ENCODE measurements at places on chromosomes 4 and X. TPM values are rescaled to one million over a fixed set of nuclear protein-coding genes. Genes with fewer than 3 reads are reported as not detected.
A peak's percentile ranks its signal among the peaks of the same experiment; 100 is the strongest.

GRCh38 chr4:99457270-99457669 is 22.1 kb upstream of the ADH7 start:
- no peaks in the 10 kb centered on the region for H3K36me3 ChIP-seq
- H3K27ac ChIP-seq, result no peak overlapping the region
- no peak for DNase-seq
- H3K27me3 ChIP-seq, result no peaks in the 10 kb centered on the region

The CLCN3 gene
- 23.7 TPM for total RNA-seq

The PRICKLE3 gene
- 13.7 TPM for total RNA-seq

GRCh38 chrX:119503484-119503861 is 35.2 kb downstream of the SLC25A5 start:
- no peak for DNase-seq
- H3K36me3 ChIP-seq, result no peaks in the 10 kb centered on the region
- H3K27me3 ChIP-seq, result no peaks in the 10 kb centered on the region

- DNase-seq, result no peak
- H3K4me3 ChIP-seq, result no peak overlapping the region
- H3K27me3 ChIP-seq, result no peaks in the 10 kb centered on the region
- H3K4me1 ChIP-seq, result 0 out of 2 replicates have a peak, but pooled peaks cover 3% of the 10 kb centered on the region
- no peak overlapping the region for H3K27ac ChIP-seq
Observed at GRCh38 chr4:108384544-108384943, 215.8 kb upstream of the LEF1 start.

GRCh38 chr4:123299212-123299691 is 97.3 kb upstream of the SPRY1 start:
- H3K27me3 ChIP-seq, result no peaks in the 10 kb centered on the region
- no peak overlapping the region for H3K4me3 ChIP-seq
- DNase-seq, result no peak

The GAGE12E gene
- not detected for total RNA-seq

DNA sequence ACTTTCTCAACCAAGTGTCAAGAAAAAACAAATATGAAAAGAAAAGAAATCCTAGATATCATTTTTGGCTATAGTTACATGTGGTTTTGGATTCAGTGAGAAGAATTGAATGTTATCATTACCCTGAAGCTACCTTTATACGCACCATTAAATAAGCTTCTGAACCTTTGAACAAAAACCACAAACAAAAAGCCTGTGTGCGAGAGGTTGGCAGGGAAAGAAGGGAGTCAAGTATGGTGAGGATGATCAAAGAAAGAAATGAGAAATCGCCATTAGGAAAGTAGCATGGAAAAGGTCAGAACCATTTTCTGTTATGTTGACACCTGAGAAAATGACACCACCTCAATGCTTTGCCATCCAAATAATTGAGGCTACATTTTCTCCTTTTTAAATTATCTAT is 1.2 kb upstream of the SLC7A11 start:
- H3K27me3 ChIP-seq, result no peaks in the 10 kb centered on the region
- H3K4me3 ChIP-seq, result no peak overlapping the region
- no peak for DNase-seq
- peak overlapping the region; percentile 91 for H3K27ac ChIP-seq

- no peaks in the 10 kb centered on the region for H3K27me3 ChIP-seq
- no peak overlapping the region for H3K4me3 ChIP-seq
- H3K27ac ChIP-seq, result no peak overlapping the region
- DNase-seq, result no peak
- no peaks in the 10 kb centered on the region for H3K36me3 ChIP-seq
Observed at GRCh38 chrX:41452565-41453356, 5.6 kb downstream of the NYX start.

The WWC2 gene
- total RNA-seq, result 74.2 TPM

The KIT gene
- total RNA-seq, result 28.4 TPM

DNA sequence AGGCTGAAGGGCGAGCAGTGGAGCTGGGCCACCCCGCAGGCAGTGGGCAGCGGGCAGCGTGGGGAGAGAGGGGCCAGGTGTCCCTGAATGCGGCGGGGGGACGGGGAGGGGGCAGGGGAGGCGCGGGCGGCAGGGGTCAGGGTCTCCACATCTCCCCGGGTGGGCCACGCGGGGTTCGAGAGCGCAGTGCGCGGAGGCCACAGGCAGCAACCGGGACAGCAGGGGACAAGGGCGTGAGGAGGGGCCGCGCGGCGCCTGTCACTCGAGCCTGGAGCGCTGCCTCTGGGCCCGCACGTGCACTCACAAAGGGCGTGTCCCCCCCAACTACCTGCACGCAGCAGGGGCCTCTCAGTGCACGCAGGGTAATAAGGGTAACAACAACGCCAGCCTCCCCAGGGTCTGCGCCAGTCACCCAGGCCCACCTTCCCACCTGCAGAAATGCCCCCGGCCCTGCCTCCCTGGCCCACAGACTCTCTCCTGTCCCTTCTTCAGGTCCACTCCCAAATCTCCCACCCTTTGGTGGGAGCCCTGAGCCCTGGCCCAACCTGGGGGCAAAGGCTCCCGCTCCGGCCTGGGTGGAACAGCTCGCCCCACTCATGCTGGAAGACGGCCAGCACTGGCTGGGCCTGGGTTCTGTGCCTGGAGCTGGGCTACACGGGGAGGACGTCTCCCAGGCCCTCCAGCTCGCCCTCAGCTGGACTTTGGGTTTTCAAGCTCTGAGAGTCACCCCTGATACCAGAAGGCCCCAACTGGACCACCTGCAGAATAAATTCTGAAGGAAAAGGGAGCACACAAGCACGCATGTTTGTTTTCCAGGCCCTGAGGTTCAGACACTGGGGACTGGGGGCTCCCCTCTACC is 53.2 kb downstream of the ZFYVE28 start:
- DNase-seq, result peak; percentile 35
- no peak overlapping the region for H3K4me3 ChIP-seq
- H3K4me1 ChIP-seq, result no peaks in the 10 kb centered on the region
- H3K36me3 ChIP-seq, result no peaks in the 10 kb centered on the region
- H3K27ac ChIP-seq, result no peak overlapping the region
- no peaks in the 10 kb centered on the region for H3K27me3 ChIP-seq

The IL13RA1 gene
- 6.6 TPM for total RNA-seq

DNA sequence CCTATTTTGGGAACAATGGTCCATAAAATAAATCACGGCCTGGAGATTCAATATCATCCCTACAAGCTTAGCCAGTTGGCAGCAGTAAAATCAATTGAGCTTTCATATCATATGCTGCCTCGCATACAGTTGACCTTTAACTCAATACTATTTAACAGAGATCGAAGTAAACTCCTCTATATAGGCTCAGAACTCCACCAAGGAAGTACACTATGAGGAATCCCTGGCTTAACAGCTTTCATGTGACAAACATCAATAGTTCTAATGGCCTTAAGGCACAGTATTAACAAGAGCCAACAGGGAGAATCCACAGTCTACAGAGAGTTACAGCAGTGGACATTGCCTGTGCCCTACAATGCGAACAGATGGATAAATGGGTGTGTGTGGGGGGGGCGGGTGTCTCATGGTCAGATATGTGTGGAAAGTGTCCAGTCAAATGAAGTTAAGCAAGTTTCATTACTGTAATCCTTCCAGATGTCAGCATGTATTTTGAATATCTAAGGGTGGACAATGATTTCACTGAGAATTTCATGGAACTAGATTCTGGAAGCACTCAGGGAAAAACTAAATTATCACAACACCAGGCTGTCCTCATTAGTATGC is 98.2 kb upstream of the FAM9B start:
- no peaks in the 10 kb centered on the region for H3K4me1 ChIP-seq
- no peak overlapping the region for H3K27ac ChIP-seq
- no peaks in the 10 kb centered on the region for H3K27me3 ChIP-seq
- no peak overlapping the region for H3K4me3 ChIP-seq
- no peaks in the 10 kb centered on the region for H3K36me3 ChIP-seq

DNA sequence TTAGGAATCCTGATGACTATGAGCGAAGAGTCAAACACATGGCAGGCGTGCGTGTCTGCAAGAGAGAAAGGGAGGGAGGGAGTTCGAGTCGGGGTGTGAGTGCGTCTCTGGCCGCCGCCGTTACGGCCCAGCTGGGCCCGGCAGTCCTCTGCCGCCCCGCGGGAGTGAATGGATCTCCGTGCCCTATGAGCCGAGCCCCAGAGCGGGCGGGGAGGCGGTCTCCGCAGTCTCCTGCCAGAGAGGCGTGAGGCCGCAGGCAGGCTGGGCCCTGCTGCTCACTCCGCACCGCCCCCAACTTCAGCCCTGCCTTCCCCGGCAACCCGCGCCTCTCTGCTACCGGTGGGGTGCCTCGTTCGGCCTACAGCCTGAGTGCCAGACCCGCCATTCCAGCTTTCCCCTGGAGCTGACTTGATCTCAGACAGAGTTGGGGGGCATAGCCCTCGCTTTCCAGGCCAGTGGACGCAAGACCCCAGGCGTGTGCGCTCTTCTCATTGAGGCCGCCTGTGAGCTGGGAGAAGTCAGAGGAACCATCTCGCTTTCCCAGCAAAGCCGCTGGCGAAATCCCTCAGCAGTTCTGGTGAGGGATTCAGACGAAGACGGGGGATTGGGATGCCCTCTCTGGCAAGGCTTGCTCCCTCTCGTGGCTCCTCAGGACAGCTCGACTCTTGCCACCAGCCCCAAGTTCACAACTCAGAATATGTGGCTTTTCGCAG is 1.4 kb downstream of the SLC16A2 start:
- peak overlapping the region; percentile 67 for H3K4me3 ChIP-seq
- 0 out of 2 replicates have a peak, but pooled peaks cover 3% of the 10 kb centered on the region for H3K4me1 ChIP-seq
- no peaks in the 10 kb centered on the region for H3K36me3 ChIP-seq
- DNase-seq, result peak; percentile 65

GRCh38 chr4:54144199-54144598 is 44.2 kb downstream of the GSX2 start:
- H3K27ac ChIP-seq, result no peak overlapping the region
- no peak for DNase-seq
- no peaks in the 10 kb centered on the region for H3K36me3 ChIP-seq

- no peaks in the 10 kb centered on the region for H3K36me3 ChIP-seq
- H3K4me1 ChIP-seq, result no peaks in the 10 kb centered on the region
- no peak within 1 kb of the TSS for H3K4me3 ChIP-seq
Observed at GRCh38 chr4:158172261-158173258, at the start of gene GASK1B. TSS of gene GASK1B (minus strand) at chr4:158173025. CDS start at chr4:158171375, 1,650 bp downstream.

DNA sequence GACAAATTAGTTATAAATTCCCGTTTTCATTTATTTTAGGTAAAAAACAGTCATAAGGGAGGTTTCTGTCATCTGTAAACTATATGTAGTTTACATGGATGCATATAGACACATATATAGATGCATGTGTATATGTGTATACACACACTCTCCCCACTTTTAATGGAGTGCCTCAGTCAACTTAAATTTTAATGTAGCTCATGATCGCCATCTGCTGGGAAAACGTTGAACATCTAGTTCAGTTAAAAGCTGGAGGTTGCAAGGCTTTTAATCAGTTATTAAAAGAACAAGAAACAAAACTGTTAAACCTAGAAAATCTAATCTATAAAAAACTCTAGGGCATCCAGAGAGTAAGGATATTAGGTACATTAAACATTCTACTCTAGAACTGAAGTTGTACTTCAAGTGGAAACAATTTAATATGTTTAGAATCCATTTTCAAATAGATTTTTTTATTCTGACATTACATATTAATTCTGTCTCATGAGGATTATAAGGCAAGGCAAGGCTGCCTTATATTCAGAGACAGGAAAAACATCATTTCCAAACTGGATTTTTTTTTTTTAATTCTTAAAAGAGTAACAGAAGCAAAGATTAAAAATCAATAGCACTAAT is 122.6 kb downstream of the SHISA3 start:
- peaks cover 15% of the 10 kb centered on the region for H3K27me3 ChIP-seq
- H3K36me3 ChIP-seq, result no peaks in the 10 kb centered on the region
- DNase-seq, result peak; percentile 73
- H3K4me1 ChIP-seq, result peaks cover 3% of the 10 kb centered on the region
- H3K27ac ChIP-seq, result no peak overlapping the region

DNA sequence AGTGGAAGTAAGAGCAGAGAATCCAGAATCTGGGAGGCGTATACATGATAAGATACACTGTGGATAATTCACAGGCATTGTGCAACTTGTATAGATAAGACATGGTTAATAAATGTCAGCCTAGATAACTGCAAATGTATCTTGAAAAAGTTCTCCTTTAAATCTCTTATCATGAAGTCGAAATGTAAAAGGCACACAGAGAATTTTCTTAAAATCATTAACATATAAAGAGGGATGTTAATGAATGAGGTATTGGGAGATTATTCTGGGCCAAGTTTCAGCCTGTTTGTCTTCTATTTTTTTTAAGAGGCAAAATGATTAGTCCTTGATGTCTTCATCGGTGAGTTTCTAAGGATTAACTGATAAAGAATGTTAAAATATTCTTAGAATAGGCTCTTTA is 835 bp downstream of the TDO2 start:
- no peaks in the 10 kb centered on the region for H3K36me3 ChIP-seq
- no peaks in the 10 kb centered on the region for H3K27me3 ChIP-seq
- no peak for DNase-seq
- H3K4me3 ChIP-seq, result no peak overlapping the region
- H3K4me1 ChIP-seq, result peaks cover 22% of the 10 kb centered on the region
- no peak overlapping the region for H3K27ac ChIP-seq

- H3K27me3 ChIP-seq, result no peaks in the 10 kb centered on the region
- H3K27ac ChIP-seq, result 0 out of 2 replicates have a peak within 1 kb of the TSS, but pooled peaks have one; percentile 33
- DNase-seq, result peak; percentile 43
- no peaks in the 10 kb centered on the region for H3K36me3 ChIP-seq
Observed at GRCh38 chrX:111511477-111511876, at the start of gene SERTM2. TSS of gene SERTM2 (plus strand) at chrX:111511645. CDS start at chrX:111518858, 7,213 bp downstream.

- H3K4me1 ChIP-seq, result no peaks in the 10 kb centered on the region
- H3K4me3 ChIP-seq, result no peak overlapping the region
- no peak for DNase-seq
- no peak overlapping the region for H3K27ac ChIP-seq
Observed at GRCh38 chr4:134139188-134139587, 62.4 kb downstream of the PABPC4L start.

The NKX3-2 gene
- total RNA-seq, result not detected

The XPNPEP2 gene
- total RNA-seq, result not detected

The METAP1 gene
- 122 TPM for total RNA-seq

DNA sequence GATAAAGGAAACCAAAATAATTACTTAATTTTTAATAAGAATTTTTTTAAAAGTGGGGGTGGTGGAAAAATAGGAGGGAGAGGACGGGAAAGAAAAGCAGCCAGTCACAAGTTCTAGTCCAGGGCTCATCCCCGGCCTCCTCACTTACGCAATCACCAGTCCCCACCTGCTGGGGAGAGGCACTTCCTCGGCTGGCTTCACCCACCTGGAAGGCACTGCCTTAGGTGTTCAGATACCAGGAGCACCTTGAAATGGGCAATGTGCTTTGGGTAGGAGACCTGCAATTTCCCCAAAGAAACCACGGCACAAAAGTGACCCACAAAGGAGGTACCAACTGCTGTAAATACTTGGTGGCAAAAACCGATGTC is 23.8 kb downstream of the AFAP1 start:
- no peaks in the 10 kb centered on the region for H3K27me3 ChIP-seq
- H3K36me3 ChIP-seq, result no peaks in the 10 kb centered on the region
- H3K4me3 ChIP-seq, result no peak overlapping the region
- no peak for DNase-seq

Measured in GM23338 (cell line).